RPMI7951 (cell line): ENCODE measurements at places on chromosomes 2 and 18.

DNA sequence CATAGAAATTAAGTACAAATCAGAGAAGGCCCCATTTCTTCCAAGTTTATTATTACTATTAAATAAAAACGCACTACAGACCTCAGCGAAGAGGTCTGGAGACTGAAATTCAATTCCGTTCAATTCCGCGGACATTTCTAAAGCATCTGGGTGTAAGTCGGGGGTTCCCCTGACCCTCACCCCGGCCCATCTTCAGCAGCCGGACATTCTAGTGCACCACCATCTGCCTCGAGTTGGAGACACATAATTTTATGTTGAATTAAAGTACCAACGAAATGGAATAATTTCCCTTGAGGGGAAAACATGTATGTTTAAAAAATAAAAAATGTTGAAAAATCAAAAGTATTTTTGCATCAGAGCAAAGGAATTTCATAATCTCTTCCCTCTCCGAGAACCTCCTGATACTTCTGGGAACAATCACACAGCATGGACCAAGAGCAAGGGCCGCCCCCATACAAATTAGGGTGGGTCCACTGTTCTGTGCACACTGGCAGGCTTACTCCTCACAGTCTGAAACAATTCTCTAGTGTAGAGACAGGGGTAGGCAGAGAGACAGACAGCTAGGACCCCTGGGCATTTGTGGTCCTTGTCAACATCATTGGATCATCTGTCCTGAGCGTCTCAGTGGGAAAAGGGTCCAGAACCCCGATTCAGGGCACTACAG is 29.3 kb downstream of the MBP start:
- no peak for DNase-seq

GRCh38 chr18:47100212-47100831 is 50.0 kb downstream of the HDHD2 start:
- peak; percentile 38 for DNase-seq

GRCh38 chr2:196307775-196308305 is 136.5 kb upstream of the STK17B start:
- no peak for DNase-seq

DNA sequence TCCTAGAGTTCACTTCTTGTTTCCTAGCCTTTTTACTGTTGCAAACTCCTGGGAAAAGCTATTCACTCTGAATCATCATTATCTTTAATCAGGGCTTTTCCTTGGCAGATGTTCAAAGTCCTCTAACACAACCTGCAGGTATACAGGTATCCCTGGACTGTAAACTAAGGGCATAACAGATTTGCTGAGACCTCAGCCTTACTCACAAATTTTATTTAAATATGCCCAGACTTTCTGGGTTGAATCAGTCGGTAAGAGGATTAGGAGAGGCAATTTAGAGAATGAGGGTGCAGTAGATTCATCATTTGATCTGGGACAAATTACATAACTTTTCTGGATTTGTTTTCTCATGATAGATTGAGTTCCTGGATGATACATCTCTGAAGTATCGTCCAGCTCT is 217.8 kb upstream of the STON1 start:
- no peak for DNase-seq

DNA sequence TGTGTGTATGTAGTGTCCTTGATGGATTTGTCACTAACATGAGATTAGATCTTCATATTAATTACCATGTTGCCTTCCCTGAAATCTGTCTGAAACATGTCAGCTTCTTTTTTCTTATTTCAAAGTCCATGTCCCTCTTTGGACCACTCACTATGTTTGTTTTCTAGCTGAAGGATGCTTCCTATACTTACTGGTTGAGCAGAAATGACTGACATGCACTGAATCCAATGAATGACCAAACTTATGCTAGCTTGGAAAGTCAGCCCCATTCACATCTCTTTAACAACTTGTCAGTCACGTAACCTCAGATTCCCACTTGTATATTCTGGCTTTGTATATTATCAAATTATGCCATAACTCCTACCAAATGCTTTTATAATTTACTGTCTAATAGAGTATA is 69.9 kb upstream of the STK39 start:
- no peak for DNase-seq

DNA sequence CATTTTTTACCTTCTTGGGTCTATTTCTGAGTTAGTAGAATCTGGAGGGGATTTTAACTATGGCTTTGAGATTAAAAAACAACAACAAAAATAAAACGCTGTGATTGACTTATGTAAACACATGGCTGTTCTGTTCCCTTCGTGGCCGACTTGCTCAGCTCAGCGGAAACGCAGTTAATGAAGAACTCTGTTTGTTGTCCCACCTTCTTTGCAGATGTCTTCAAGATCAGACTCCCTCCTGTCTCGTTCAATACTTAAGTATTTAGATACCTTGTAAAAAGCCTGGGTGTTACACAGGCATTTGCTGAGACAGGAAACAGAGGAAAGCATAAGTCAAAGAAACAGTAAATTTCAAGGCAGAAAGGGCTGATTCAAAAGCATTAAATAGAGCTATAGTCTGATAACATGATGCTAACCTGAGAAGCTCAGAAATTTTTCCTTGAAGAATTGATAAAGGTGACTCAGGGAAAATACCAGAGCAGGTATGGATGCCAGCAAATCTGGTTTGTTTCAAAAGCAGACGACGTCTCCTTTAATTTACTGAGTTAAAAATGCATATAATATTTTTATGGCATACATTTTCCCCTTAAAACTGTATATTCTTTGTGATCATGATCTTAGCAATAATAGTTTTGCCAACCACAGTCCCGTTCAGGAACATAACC is 21.7 kb upstream of the POLI start:
- DNase-seq, result no peak

GRCh38 chr2:19702267-19702666 is 199.5 kb downstream of the TTC32 start:
- DNase-seq, result peak; percentile 51

DNA sequence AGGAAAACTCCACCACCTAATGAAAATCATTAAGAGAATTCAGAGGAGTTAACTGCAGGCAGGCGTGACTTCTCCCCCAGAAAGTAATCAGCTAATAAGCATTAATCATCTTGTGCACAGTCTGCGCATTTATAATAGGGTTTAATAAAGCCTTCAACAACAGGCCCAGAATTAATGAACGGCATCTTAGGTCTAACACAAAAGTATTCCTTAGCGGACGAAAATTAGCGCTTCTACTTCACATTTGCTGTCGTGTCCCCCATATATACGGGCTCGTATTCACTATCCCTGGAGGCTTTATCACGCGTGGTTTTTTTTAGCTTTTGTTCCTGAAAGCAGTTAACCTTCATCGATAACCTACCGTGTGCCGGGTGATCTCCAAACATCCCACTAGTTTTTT is 1.8 kb downstream of the ATP8B1 start:
- no peak for DNase-seq

DNA sequence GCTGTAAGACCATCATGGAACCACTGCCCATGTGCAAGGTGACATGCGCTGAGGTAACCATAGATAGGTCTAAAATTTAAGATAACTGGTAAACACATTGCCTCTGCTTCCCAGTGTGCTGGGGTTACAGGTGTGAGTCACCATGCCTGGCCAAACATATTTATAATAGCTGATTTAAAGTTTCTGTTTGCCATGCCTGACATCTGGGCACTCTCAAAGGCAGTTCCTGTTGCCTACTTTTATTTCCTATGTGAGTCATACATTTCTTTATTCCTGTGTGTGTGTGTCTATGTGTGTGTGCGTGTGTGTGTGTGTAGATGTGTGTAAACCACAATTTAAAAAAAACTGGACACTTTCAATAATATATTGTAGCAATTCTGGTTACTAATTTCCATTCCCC is 415.2 kb upstream of the NETO1 start:
- DNase-seq, result peak; percentile 76

GRCh38 chr2:58631986-58632385 is 390.9 kb upstream of the FANCL start:
- no peak for DNase-seq

GRCh38 chr2:227366769-227367426 is 12.2 kb downstream of the TM4SF20 start:
- peak; percentile 20 for DNase-seq

DNA sequence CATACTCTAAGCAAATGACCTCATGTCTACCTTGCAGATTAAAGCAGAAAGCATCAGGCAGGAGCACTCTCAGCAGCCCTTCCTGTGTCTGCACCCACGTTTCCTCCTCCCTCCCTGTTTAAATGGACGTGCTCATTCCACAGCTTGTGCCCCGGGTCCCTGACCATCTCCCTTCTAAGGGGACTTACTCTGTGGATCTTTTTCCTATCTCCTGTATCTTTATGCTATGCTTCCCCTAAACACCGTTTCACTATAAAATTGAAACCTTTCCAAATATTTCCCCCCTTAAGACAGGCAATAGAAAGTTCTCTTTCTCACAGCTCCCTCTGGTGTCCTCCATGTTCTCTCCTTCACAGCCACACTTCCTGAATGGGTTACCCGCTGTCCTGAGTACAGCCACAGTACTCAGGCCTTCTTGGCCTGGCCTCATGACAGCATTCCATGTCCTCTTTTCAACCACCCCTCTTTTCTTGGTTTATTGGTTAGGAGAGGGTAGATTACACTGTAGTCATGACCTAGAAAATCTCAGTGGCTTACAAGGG is 41.1 kb downstream of the TMEM185B start:
- no peak for DNase-seq

GRCh38 chr18:57444301-57444759 is 9.2 kb downstream of the ONECUT2 start:
- DNase-seq, result no peak

DNA sequence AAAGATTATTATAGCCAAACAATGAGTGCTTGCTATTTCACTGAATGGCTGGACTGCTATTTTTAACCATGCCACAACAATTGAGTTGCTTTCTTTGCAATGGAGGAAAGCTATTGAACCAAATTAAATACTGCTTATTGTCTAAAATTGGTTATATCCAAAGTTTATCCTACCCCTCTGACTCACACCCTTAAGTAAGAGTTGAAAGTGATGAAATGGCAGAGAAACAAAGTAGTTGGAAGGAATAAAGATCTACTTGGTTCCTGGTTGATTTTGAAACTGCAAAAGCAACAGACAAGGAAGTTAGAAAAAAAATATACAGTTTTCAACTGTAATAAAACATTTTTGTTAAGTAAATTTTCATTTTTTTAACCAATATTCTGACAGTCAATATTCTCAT is 47.5 kb downstream of the EML4 start:
- no peak for DNase-seq

GRCh38 chr2:92326-92725 is 46.0 kb upstream of the FAM110C start:
- no peak for DNase-seq

- DNase-seq, result no peak
Observed at GRCh38 chr2:107931412-107931811, 54.9 kb upstream of the SLC5A7 start.

DNA sequence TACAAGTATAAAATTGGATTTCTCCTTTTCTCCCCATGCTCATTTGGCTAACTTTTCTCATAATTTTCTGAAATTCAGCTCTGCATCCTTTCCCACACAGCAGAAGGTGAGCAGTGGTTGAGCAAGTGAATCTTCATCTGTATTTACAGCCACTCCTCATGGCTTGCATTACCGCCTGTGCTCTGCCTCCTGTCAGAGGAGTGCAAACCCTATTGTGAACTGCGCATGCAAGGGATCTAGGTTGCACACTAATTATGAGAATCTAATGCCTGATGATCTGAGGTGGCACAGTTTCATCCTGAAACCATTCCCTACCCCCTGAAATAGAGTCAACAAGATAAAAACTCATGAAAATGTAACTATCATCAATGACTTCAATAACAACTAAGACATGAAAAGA is 20.0 kb downstream of the ME2 start:
- DNase-seq, result no peak
